ENCODE measurements at places on chromosomes 11 and 22. TPM values are rescaled to one million over a fixed set of nuclear protein-coding genes. Genes with fewer than 3 reads are reported as not detected.
A peak's percentile ranks its signal among the peaks of the same experiment; 100 is the strongest.

The SPON1 gene
- 25.2 TPM for total RNA-seq

DNA sequence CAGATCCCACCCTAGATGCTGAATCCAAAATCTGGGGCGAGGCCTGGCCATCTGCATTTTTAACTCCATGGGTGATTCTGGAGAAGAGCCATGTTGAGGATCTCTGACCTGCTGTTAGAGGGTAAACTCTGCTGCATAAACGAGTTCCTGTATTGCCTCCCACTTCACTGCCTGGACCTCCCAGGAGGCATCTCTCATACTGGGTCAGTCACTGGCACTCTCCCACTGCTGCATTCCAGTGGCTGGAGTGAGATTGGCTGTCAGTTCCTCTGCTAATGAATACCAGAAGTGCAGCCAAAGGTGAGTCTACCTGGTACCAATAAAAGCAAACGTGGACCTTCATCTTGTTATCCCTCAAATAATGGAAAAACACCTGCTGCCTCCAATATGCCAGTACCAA, 10.3 kb downstream of the POLDIP3 start:
- no peak overlapping the region for H3K4me3 ChIP-seq
- peaks cover 55% of the 10 kb centered on the region for H3K36me3 ChIP-seq

- H3K4me3 ChIP-seq, result no peak overlapping the region
- no peak for DNase-seq
- H3K36me3 ChIP-seq, result no peaks in the 10 kb centered on the region
- H3K27ac ChIP-seq, result no peak overlapping the region
- H3K4me1 ChIP-seq, result no peaks in the 10 kb centered on the region
Observed at GRCh38 chr11:10743354-10744000, 7.6 kb upstream of the CTR9 start.

- no peak for DNase-seq
- peaks cover 3% of the 10 kb centered on the region for H3K4me1 ChIP-seq
- no peak overlapping the region for H3K4me3 ChIP-seq
Observed at GRCh38 chr11:15907806-15908205, 448.5 kb downstream of the SOX6 start.

GRCh38 chr11:129458756-129459535, 83.3 kb downstream of the BARX2 start:
- no peak overlapping the region for H3K27ac ChIP-seq
- no peaks in the 10 kb centered on the region for H3K4me1 ChIP-seq
- no peaks in the 10 kb centered on the region for H3K27me3 ChIP-seq
- DNase-seq, result peak; percentile 74
- H3K36me3 ChIP-seq, result no peaks in the 10 kb centered on the region

DNA sequence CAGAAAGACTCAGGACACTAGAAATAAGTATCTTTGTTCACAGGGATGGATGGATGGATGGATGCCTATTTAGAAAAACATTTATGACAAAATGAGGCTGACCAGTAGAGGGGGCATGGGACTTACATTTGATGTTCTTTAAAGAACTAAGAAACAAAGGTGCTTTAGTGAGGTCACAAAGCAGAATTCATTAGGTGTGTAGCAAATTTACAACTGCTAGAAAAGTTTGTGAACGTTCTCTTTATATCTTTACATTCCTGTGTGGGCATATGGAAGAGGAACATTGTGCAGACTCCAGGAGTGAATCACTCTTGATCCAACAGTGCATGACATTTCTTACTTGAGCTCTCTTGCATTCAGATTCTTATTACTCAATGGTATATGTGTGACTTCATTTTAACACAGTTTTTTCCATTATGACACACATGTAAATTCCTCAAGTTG, 15.8 kb upstream of the SIK2 start:
- H3K27ac ChIP-seq, result no peak overlapping the region
- no peak overlapping the region for H3K4me3 ChIP-seq
- no peaks in the 10 kb centered on the region for H3K36me3 ChIP-seq

GRCh38 chr11:64092111-64092760, 56.5 kb downstream of the FLRT1 start:
- H3K36me3 ChIP-seq, result no peaks in the 10 kb centered on the region
- H3K4me1 ChIP-seq, result peaks cover 65% of the 10 kb centered on the region
- H3K27ac ChIP-seq, result no peak overlapping the region
- H3K4me3 ChIP-seq, result no peak overlapping the region

GRCh38 chr11:95524314-95525036, 265.1 kb downstream of the FAM76B start:
- H3K4me3 ChIP-seq, result no peak overlapping the region
- H3K36me3 ChIP-seq, result no peaks in the 10 kb centered on the region
- no peaks in the 10 kb centered on the region for H3K27me3 ChIP-seq

The ZNF214 gene
- total RNA-seq, result 1.7 TPM

The POTEH gene
- total RNA-seq, result not detected

The APOL4 gene
- total RNA-seq, result 1.5 TPM

The GGT5 gene
- 42.6 TPM for total RNA-seq

The CCND1 gene
- 92.7 TPM for total RNA-seq

DNA sequence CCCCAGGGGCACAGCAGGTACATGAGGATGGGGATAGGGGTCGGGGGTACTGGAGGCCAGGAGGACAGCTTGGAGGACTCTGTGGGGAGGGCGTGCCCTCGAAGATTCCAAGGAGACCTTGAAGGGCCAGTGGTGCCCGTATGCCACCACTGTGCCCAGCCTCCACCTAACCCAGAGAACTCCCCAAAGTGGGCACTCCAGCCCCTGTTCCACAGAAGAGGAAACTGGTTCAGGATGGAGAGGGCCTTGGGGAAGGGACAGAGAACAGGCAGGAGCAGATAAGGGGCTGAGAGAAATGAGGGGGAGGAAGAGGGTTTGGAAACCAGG, 2.2 kb upstream of the PHLDA2 start:
- DNase-seq, result no peak
- no peaks in the 10 kb centered on the region for H3K27me3 ChIP-seq
- H3K36me3 ChIP-seq, result no peaks in the 10 kb centered on the region
- H3K4me3 ChIP-seq, result no peak overlapping the region
